Psoas muscle (tissue), 8 donors: ENCODE measurements at places on chromosomes 3 and 15.

GRCh38 chr3:58537412-58538301, 667 bp upstream of the ACOX2 start:
- DNase-seq, result no peak

- DNase-seq, result no peak
Observed at GRCh38 chr3:193553586-193553985, 1.1 kb downstream of the ATP13A4 start.

DNA sequence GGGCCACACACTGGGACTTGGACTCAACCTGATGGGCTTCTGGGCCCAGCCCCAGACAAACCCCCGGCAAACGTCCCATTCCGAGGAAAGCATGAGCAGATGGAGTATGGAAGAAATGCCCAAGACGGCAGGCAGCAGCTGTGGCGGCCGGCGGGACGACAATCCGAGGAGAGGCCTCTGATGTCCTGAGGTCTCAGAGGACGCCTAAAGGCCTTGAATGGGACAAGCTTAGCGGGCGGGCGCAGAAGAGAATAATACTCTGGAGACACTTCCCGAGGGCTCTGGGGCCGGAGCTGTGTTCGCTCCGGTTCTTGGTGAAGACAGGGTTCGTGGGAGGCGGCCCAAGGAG, 482 bp upstream of the OGG1 start:
- DNase-seq, result no peak

- no peak for DNase-seq
Observed at GRCh38 chr3:122555275-122556071, 8.6 kb downstream of the PARP9 start.
